Lung (tissue), 17 donors: ENCODE measurements at places on chromosomes 3 and 15. TPM values are rescaled to one million over a fixed set of nuclear protein-coding genes. Genes with fewer than 3 reads are reported as not detected.

- peaks cover 17% of the 10 kb centered on the region for H3K4me1 ChIP-seq
- no peaks in the 10 kb centered on the region for H3K36me3 ChIP-seq
- DNase-seq = no peak
- H3K27ac ChIP-seq = no peak overlapping the region
- no peak overlapping the region for H3K4me3 ChIP-seq
Observed at GRCh38 chr3:55797084-55797483, 310.0 kb upstream of the WNT5A start.

GRCh38 chr3:185831195-185831594 is 6.4 kb upstream of the IGF2BP2 start:
- no peak overlapping the region for H3K27ac ChIP-seq
- DNase-seq = no peak
- no peaks in the 10 kb centered on the region for H3K4me1 ChIP-seq
- no peak overlapping the region for H3K4me3 ChIP-seq
- no peaks in the 10 kb centered on the region for H3K27me3 ChIP-seq
- H3K36me3 ChIP-seq = no peaks in the 10 kb centered on the region

GRCh38 chr15:101394056-101394630 is 95.4 kb downstream of the PCSK6 start:
- DNase-seq = no peak
- H3K36me3 ChIP-seq = no peaks in the 10 kb centered on the region
- no peak overlapping the region for H3K4me3 ChIP-seq
- H3K4me1 ChIP-seq = no peaks in the 10 kb centered on the region
- no peaks in the 10 kb centered on the region for H3K27me3 ChIP-seq

DNA sequence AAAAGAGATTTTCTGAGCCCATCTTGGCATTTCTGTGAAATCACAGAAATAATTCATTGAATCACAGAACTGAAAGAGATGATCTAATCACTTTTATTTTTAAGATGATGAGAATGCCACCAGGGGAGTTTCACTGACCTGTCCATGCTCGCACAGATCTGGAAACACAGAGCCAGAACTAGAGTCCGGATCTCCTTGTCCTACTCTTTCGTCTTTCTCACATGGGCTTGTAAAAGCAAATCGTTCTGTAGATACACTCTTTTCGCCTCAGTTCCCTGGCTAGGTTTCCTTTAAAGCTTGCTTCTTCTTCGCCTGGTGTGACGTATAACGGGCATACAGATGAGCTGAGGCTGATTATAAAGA is 122.5 kb upstream of the SPRED1 start:
- H3K27ac ChIP-seq = peak overlapping the region; percentile 76
- peaks cover 2% of the 10 kb centered on the region for H3K4me1 ChIP-seq
- DNase-seq = peak; percentile 42
- no peaks in the 10 kb centered on the region for H3K36me3 ChIP-seq
- no peaks in the 10 kb centered on the region for H3K27me3 ChIP-seq

- H3K4me1 ChIP-seq = peaks cover 46% of the 10 kb centered on the region
- H3K36me3 ChIP-seq = peaks cover 46% of the 10 kb centered on the region
- no peaks in the 10 kb centered on the region for H3K27me3 ChIP-seq
- H3K4me3 ChIP-seq = no peak overlapping the region
- DNase-seq = peak; percentile 46
Observed at GRCh38 chr3:50254577-50255250, 14.2 kb upstream of the SEMA3B start.

GRCh38 chr15:101046826-101047225 is 127.7 kb downstream of the LRRK1 start:
- H3K36me3 ChIP-seq = no peaks in the 10 kb centered on the region
- no peak overlapping the region for H3K27ac ChIP-seq
- peaks cover 30% of the 10 kb centered on the region for H3K4me1 ChIP-seq
- H3K4me3 ChIP-seq = no peak overlapping the region
- no peak for DNase-seq

- H3K27ac ChIP-seq = no peak overlapping the region
- H3K4me3 ChIP-seq = peak overlapping the region; percentile 12
- H3K27me3 ChIP-seq = no peaks in the 10 kb centered on the region
- H3K4me1 ChIP-seq = peaks cover 4% of the 10 kb centered on the region
- H3K36me3 ChIP-seq = no peaks in the 10 kb centered on the region
- DNase-seq = no peak
Observed at GRCh38 chr3:119809249-119810017, 27.5 kb downstream of the NR1I2 start.

DNA sequence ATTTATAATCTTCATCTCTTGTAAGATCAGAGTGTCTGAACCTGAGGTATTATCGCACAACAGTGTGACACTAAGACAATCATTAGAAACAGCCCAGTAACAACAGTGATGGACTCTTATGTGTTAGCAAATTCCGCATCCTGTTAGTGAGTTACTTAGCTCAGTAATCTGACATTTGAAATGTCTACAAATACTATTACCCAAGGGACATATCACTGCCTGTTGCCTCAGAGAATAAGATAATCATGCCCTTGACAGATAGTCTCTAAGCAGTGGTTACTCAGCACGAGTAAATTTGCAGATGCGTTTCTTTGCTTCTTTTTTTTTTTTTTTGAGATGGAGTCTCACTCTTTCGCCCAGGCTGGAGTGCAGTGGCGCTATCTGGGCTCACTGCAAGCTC is 13.4 kb upstream of the RTP1 start:
- peaks cover 2% of the 10 kb centered on the region for H3K4me1 ChIP-seq
- H3K27ac ChIP-seq = no peak overlapping the region
- no peaks in the 10 kb centered on the region for H3K27me3 ChIP-seq
- no peak overlapping the region for H3K4me3 ChIP-seq

DNA sequence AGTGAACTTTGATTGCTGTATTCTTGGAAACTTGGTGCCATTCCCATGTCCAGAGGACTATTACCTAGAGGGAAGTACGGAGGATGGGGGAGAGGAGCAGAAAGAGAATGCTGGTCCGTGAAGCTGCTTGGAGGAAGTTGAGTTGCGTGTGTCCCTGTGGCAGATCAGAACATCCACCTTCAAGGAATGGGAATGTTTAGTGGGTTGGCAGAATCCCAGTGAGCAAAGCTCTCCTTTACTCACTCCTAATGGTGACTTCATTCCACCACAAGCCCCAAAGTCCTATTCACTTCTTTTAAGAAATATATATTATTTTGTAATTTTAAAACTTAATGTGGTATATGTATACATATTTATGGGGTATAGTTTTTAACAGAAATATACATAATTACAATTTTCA is 247.8 kb upstream of the FEZF2 start:
- no peaks in the 10 kb centered on the region for H3K36me3 ChIP-seq
- DNase-seq = no peak
- no peak overlapping the region for H3K4me3 ChIP-seq
- H3K27me3 ChIP-seq = no peaks in the 10 kb centered on the region
- H3K4me1 ChIP-seq = no peaks in the 10 kb centered on the region

GRCh38 chr15:53670701-53671100 is 88.8 kb downstream of the WDR72 start:
- H3K4me1 ChIP-seq = peaks cover 1% of the 10 kb centered on the region
- H3K4me3 ChIP-seq = no peak overlapping the region

DNA sequence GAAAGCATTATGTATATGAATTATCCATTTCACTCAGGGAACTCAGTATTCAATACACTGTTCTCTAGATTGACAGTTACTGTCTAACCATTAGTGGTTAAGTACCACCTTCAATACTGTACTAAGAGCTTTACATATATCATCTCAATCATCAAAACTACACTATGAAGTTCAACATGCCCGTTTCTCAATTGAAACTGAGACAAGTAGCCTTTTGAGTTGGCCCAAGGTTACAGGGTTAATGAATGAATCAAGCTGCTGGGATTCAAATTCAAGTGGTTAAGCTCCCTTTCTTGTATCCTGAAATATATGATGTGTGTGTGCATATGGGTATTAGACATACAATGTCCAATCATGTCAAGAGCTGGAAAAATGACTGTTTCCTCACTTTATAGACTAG is 5.8 kb downstream of the TASOR start:
- no peak overlapping the region for H3K4me3 ChIP-seq
- peaks cover 6% of the 10 kb centered on the region for H3K36me3 ChIP-seq
- no peak overlapping the region for H3K27ac ChIP-seq
- DNase-seq = no peak
- no peaks in the 10 kb centered on the region for H3K27me3 ChIP-seq

DNA sequence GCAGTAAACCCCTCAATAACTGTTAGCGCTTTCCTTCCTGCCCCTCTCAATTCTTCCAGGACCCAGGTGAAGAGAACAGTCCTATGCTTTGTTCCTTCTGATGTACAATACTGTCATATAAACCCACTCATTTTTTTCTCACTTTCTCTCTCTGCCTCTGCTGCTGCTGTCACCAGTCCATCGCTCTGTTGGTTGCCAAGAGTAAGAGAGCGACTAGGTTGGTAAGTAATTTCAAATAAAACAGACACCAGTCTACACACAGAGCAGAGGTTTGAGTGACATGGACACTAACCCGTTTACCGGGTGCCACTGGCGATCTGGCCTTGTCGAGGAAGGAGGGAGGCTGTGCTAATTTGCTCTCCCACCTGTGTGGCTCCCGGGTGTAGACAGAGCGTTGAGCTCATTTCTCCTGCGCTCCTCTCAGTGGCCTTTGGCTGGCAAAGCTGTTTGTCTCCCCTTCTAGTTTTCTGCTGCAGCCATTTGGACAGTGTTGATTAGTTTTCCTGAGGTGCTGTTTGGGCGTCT is 215.4 kb downstream of the THSD4 start:
- no peaks in the 10 kb centered on the region for H3K36me3 ChIP-seq
- H3K27ac ChIP-seq = no peak overlapping the region
- peaks cover 76% of the 10 kb centered on the region for H3K4me1 ChIP-seq
- H3K4me3 ChIP-seq = no peak overlapping the region
- DNase-seq = no peak
- no peaks in the 10 kb centered on the region for H3K27me3 ChIP-seq

GRCh38 chr3:187340578-187340977 is 27.6 kb upstream of the RTP4 start:
- no peaks in the 10 kb centered on the region for H3K27me3 ChIP-seq
- H3K4me1 ChIP-seq = no peaks in the 10 kb centered on the region
- no peak overlapping the region for H3K27ac ChIP-seq
- no peaks in the 10 kb centered on the region for H3K36me3 ChIP-seq
- no peak for DNase-seq
- H3K4me3 ChIP-seq = no peak overlapping the region

DNA sequence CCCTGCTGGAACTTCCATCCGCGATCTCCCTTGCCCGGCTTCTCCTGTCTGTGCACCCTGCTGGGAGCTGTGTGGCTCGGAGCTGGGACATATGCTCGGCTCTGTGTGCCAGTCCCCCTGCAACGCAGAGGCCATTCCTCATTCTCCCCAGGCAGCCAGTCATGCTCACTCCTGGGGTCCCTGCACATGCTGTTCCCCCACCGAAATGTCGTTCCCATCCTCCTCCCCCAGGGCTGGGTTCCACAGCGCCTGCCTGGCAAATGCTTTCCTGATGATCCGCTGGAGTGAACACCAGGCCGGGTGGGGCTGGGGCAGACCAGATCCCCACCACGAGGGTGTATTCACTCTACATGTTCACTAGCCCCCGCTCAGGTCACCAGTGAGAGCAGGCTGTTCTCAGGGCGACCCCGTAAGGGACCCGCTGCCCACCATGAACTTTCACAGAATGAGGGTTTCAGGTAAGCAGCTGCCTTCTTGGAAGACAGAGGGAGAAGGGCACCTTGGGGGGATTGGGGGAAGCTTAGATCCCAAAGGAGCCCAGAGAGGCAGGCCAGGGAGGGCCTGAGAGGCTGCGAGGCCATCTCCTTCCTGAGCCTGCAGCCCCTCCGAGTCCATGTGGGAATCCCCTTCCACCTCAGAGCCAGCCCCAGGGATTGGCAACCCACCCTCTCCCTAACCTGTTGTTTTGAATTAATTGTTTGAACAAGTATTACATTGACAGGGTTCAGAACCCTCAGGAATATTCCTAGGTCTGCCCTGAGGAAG is 88.7 kb upstream of the IQSEC1 start:
- no peak overlapping the region for H3K27ac ChIP-seq
- H3K4me3 ChIP-seq = no peak overlapping the region

DNA sequence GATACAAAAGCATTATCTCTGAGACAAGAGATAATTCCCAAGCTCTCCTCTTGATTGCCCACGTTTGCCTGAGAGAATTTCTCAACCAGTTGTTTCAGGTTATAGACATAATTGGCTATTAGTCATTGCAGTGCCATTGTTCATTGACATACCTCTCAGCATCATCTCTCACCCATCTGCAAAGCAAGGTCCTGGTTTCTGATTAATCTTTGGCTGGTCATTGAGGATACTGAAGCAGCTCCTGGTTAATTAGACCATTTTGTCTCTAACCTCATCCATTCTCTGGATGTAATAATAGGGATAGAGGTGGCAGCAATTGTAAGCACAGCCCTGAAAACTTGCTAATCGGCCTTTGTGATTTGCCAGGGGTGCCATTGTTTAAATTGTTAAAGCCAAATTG is 104.2 kb downstream of the CNTN6 start:
- H3K27me3 ChIP-seq = no peaks in the 10 kb centered on the region
- H3K4me1 ChIP-seq = no peaks in the 10 kb centered on the region
- DNase-seq = no peak
- no peak overlapping the region for H3K27ac ChIP-seq

DNA sequence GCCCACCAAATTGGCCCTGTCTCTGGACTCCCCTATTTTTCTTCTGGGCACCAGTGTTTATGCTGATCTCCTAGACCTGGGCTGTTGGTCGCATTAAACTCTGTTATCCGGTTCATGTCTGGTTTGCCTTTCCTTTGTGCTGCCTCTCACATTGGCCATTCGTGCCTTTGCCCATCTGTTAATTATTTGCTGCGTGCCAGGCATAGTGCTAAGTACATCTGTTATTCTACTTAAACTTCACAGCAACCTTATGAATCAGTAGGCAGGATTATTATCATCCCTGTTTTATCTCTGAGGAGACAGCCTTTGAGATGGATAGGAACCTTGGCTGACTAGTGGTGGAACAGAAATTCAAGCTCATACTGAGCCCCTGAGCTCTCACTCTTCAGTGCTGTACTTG is 76.0 kb downstream of the THSD4 start:
- H3K27me3 ChIP-seq = no peaks in the 10 kb centered on the region
- H3K4me1 ChIP-seq = peaks cover 5% of the 10 kb centered on the region
- peak overlapping the region; percentile 24 for H3K27ac ChIP-seq
- no peak for DNase-seq
- no peak overlapping the region for H3K4me3 ChIP-seq

DNA sequence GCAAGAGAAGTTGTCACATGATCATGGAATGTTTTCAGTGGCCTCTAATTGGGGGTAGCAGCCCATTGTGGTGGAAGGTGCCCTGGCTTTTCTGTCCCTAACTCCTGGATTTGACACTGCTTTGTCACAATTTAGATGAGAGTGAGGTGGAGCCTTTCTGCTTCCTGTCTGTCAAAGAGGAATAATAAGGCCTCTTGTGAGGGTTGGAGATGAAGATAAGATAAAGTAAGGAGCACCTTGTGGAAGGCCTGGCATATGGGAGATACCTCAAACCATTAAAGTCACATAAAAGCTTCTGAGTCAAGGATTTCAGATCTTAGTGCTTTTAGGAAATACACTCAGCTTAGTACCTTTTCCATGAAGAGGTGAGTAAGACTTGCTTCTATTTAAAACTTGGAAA is 172.6 kb upstream of the FAM3D start:
- no peaks in the 10 kb centered on the region for H3K27me3 ChIP-seq
- DNase-seq = no peak
- H3K27ac ChIP-seq = no peak overlapping the region
- H3K4me1 ChIP-seq = peaks cover under 1% of the 10 kb centered on the region

The WDR93 gene
- 1.4 TPM for polyA plus RNA-seq

The RRP9 gene
- 47.6 TPM for polyA plus RNA-seq

The GPR27 gene
- polyA plus RNA-seq = 7.7 TPM

The HACD3 gene
- 14.0 TPM for polyA plus RNA-seq

The PAK6 gene
- polyA plus RNA-seq = 6.1 TPM

The GOLGA6A gene
- not detected for polyA plus RNA-seq

The TCF12 gene
- polyA plus RNA-seq = 19.4 TPM

The GNB4 gene
- 17.9 TPM for polyA plus RNA-seq

The DZIP3 gene
- 3.8 TPM for polyA plus RNA-seq

The PCLAF gene
- polyA plus RNA-seq = 7.3 TPM
